ENCODE measurements at places on chromosomes 7 and 10.

DNA sequence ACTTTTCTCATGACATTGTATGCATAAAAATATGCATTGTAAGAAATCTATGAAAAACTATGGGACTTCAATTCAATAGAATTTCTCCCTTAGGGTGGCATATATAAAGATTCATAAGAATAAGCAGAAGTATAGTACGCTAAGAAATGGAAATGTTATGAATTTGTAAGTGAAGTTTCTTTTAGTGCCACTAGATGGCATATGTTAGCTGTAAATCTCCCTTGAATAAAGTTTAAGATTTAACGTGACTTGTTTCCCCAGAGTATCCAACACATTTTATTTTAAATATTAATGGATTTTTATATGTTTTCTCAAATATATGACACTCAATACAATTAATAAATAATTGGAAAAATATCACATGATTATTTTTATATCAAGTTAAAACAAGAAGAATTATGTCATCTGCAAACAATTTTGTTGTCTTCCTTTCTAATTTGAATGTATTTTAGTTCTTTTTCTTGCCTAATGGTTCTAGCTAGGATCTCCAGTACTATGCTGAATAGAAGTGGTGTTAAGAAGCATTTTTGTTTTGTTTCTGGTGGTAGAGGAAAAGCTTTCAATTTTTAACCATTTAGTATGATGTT, 287.2 kb downstream of the HGF start:
- no peak for DNase-seq

GRCh38 chr10:88926566-88927415, 25.8 kb downstream of the ACTA2 start:
- no peak for DNase-seq

GRCh38 chr7:121831351-121831750, 41.6 kb upstream of the PTPRZ1 start:
- no peak for DNase-seq

DNA sequence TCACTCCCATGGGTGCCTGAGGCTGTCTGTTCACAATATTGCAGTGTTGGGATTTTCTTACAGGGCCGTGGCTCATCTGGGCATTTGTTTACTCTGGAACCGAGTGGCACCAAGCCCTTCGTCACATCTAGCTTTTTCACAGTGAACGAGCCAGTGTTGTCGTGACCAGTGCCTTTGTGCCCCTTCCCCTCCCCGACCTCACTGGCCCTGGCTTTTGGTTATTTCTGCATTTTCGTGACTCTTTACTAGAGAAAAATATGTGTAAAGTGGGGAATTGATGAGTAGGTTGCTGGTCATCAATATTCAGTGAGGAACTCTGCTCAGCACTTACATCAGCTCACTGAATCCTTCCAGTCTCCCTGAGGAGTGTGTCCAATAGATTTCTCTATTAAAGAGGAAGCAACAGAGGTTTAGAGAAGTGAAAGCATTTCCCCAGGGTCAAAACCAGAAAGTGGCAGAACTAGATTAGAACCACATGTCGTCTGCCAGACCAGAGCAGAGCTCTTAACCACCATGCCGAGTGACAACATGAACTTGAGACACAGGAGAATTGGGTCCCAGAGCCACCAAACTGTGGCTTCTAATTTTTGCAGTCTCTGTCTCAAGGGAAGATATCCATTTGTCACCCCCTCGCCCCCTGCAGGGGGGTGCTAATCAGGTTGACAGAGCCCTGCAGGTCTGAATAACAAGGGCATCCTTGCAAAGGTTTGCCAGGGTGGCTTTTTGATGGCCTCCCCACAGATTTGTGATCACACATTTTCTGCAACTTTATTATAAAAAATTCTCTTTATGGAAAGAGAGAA, 125.3 kb downstream of the CHN2 start:
- no peak for DNase-seq

GRCh38 chr7:44633254-44634186, 27.1 kb downstream of the OGDH start:
- peak; percentile 14 for DNase-seq

- DNase-seq: no peak
These were observed at the start of gene PRKCQ for GRCh38 chr10:6579904-6580278. PRKCQ (minus strand) TSS chr10:6580276; CDS start chr10:6515135, 65,141 bp downstream.

DNA sequence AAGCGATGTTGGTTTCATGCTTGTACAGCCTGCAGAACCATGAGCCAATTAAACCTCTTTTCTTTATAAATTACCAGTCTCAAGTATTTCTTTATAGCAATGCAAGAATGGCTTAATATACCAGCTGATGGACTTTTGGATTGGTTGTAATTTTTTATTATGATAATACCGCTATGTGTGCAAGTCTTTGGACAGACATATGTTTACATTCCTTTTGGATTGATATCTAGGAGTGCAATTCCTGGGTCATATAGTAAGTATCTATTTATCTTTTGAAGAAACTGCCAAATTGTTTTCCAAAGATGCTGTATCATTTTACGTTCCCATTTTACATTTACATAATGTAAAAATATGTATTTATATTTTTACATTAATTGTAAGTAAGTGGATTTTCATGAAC, 81.2 kb upstream of the PIP4K2A start:
- DNase-seq: no peak
